ENCODE measurements at places on chromosomes 16 and 17.

- no peak for DNase-seq
Measured at GRCh38 chr17:68196394-68197090, 51.3 kb upstream of the AMZ2 start.

DNA sequence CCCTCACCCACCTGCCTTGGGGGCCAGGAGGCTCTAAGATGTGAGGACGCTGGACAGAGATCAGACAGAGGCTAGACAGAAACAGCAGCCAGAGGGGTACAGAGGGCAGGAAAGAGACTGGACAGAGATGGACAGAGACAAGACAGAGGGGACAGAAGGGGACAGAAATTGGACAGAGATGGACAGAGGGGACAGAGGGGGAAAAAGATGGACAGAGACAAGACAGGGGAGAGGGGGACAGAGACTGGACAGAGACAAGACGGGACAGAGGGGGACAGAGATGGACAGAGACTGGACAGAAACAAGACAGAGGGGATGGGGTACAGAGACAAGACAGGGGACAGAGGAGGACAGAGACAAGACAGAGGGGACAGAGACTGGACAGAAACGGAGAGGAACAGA is 16.1 kb downstream of the UTS2R start:
- no peak for DNase-seq

- DNase-seq, result no peak
Measured at GRCh38 chr16:54143934-54144571, 142.5 kb downstream of the IRX3 start.

GRCh38 chr17:82802075-82802780 is 37.6 kb downstream of the ZNF750 start:
- DNase-seq, result no peak

DNA sequence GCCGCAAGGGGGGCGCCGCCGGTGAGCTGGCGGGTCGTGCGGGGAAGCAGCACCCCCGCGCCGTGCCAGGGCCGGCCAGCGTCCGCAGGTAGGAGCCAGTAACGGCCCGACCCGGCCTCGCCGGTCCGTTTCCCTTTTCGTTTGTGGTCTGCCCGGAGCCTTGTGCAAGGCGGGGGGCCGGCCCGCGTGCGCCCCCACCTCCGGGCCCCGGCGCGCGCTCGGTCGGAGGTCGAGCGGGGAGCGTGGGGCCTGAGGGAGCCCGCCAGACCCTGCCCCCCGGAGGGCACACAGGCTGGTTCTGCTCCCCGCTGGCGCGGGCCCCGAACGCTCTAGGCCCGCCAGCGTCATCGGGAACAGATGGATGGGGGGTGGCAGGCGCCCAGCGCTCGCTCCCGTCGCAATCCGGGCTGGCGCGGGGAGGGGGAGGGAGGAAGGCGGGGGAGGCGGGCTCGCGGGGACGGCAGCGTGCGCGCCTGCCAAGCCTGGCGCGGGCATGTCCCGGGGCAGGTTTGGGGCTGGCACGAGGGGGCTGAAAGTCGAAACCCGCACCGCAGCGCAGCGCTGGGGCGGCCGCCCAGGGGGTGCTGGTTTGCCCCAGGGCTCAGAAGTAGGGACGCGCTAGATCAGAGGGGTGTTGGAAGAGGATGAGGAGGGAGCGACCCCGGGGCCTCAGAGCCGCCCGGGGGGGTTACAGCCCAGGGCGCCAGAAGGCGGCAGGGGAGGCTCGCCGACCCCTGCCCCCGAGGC is 1.5 kb upstream of the GSE1 start:
- DNase-seq, result no peak

DNA sequence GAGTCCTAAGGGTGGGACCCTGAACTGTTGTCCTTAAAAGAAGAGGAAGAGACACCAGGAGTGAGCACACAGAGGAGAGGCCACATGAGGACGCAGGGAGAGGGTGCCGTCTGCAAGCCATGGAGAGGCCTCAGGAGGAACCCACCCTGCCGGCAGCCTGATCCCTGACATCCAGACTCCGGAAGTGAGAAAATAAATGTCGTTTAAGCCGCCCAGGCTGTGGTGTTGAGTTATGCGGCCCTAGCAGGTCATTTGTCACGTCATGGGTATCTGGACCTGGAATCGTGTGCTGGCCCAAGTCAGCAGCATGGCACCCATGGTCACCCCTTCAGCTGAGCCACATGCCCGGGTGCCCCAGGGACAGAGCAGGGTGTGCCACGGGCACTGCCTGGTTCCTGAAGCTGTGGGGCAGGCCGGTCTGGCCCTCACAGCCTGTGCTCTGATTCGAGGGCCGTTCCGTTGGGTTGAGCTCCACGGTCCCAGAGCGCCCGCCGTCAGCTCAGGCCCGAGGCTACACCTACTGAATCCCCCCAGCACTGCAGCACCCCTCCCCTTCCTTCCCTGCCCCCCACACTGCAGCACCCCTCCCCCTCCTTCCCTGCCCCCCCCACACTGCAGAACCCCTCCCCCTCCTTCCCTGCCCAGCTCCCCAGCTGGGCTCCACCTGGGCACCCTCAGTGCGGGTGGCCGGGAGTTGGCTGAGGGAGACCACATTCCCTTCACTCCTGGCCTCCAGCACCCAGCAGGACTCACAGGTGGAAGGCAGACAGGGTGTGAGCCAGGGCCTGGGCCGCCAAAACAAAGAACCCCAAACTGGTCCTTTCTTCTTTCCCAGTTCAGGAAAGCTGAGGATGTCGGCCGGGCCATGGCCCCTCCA is 2.7 kb upstream of the CCDC57 start:
- no peak for DNase-seq

GRCh38 chr17:73226556-73227172 is 33.8 kb downstream of the COG1 start:
- no peak for DNase-seq

DNA sequence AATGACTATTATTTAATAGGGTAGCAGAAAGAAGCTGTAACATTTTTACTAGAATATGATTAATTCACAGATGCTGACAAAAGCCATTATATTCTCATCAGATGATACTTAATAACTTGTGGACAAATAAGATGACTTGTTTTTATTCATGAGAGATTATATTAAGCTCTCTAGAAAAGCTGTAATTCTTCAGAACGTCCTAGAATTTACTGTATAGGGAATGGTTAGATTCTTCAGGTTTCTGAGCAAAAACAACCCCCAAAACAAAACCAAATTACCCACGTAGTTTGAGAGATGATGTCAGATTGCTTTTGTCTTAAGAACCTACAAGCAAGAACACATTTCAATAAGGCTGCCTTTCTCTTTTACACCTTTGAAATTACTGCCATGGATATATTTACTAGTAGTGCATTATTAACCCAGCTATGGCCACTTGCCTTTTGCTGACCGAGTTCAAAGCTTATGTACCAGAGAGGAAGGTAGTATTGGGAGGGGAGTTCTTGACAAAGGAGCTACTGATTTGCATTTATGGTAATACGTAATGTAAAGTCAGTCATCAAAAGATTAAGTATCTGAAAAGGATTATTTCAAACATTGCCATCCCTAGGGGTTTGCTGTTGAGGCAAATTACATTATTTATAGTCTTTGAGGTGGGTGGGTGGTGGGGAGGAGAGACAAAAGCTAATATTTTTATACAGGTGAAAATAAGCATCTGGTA is 51.7 kb downstream of the NLK start:
- no peak for DNase-seq

DNA sequence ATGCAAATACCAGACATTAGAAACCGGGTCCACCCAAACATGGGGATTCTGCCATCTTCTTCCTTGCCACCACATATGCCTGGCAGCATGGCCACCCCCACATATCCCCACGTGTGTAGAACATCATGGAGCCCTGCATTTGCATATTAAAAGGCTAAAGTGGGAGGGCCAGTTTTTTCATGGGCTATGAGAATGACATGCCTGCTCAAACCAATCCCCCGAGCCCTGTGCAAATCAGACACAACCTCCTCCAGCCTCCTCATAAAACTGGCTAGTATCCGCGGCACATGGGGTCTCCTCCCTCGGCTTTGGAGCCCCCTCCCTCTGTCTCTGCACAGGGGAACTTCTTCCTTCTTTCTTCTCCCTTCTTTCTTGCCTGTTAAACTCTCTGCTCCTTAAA is 174.9 kb upstream of the WSCD1 start:
- DNase-seq, result no peak

GRCh38 chr17:39527220-39527813 is 66.0 kb downstream of the CDK12 start:
- DNase-seq, result no peak

Measured in SIG-M5 (cell line).